GM23248 (cell line): ENCODE measurements at places on chromosomes 12 and 14. TPM values are rescaled to one million over a fixed set of nuclear protein-coding genes. Genes with fewer than 3 reads are reported as not detected.

- peaks cover 5% of the 10 kb centered on the region; the same call in 1 of the 2 replicates for H3K36me3 ChIP-seq
- peak overlapping the region; percentile 81 for H3K27ac ChIP-seq
- peak overlapping the region; percentile 87 for H3K4me3 ChIP-seq
- DNase-seq, result no peak
These were observed 663 bp upstream of the SNAPC1 start for GRCh38 chr14:61761557-61761956.

GRCh38 chr14:26835979-26836570 is 238.2 kb upstream of the NOVA1 start:
- no peak overlapping the region for H3K27ac ChIP-seq
- no peaks in the 10 kb centered on the region for H3K27me3 ChIP-seq
- no peak for DNase-seq
- no peak overlapping the region for H3K4me3 ChIP-seq
- H3K36me3 ChIP-seq, result no peaks in the 10 kb centered on the region

- H3K36me3 ChIP-seq, result no peaks in the 10 kb centered on the region
- no peak overlapping the region for H3K4me3 ChIP-seq
- H3K4me1 ChIP-seq, result no peaks in the 10 kb centered on the region
- H3K27ac ChIP-seq, result no peak overlapping the region
- DNase-seq, result no peak
- no peaks in the 10 kb centered on the region for H3K27me3 ChIP-seq
These were observed 76.9 kb downstream of the ESR2 start for GRCh38 chr14:64217308-64217707.

GRCh38 chr12:75613981-75614380 is 102.6 kb upstream of the KRR1 start:
- H3K4me1 ChIP-seq, result peaks cover 10% of the 10 kb centered on the region
- H3K4me3 ChIP-seq, result 0 out of 2 replicates have a peak overlapping the region, but pooled peaks have one; percentile 17
- no peaks in the 10 kb centered on the region for H3K36me3 ChIP-seq
- H3K27me3 ChIP-seq, result no peaks in the 10 kb centered on the region

DNA sequence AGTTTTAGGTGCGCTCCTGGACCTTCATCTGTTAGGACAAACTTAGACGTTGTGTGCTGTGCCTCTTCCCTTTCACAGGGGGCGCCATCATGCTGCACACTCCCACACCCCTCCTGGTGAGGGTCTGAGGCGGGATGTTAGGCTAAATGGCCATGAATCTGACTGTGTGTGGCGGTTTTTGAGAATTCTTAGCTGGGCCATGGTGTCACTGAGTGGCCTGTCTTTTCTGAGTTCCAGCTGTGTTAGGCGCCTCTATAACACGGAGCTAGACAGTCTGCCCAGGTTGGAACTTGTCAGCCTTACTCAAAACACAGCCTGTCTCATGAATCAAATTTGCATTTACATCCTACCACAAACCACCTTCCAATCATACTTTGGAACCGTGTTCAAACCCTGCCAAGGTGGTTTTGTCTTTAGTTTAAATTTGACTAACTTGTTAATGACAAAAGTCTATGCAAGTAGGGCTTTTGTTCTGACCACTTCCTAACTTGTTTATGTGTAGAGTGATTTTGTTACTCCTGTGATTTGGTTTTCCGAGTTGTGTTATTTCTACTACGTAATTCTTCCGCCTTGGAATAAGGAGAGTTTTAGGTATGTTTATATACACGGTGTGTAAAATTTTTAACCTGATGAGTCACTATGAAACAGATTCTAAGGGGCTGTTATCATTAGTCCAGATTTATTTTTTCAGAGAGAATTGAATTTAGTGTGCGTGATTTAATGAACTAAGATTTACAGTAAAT is 19.6 kb downstream of the ACVR1B start:
- H3K4me1 ChIP-seq, result peaks cover 54% of the 10 kb centered on the region
- no peaks in the 10 kb centered on the region for H3K36me3 ChIP-seq
- DNase-seq, result peak; percentile 42
- H3K27me3 ChIP-seq, result no peaks in the 10 kb centered on the region
- H3K27ac ChIP-seq, result peak overlapping the region; percentile 87

DNA sequence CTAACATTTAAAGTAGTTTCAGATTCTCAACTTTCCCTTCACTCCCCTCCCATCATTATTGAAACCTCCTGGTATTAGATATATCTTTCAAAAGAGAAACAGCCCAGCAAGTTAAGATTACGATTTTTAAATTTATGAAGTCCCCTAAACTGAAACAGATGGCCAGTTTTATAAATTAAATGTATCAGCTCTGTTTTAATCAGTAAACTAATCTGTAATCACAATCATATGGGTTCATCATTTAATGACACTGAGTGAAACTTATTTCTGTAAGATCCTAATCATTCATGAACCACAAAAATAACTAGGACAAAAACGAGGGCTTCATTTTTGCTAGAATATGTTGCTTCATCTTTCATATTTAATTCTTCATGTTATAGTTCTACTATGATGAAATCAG is 137.8 kb downstream of the EPS8 start:
- peaks cover 73% of the 10 kb centered on the region for H3K36me3 ChIP-seq
- no peak overlapping the region for H3K4me3 ChIP-seq
- no peak overlapping the region for H3K27ac ChIP-seq
- no peak for DNase-seq
- H3K4me1 ChIP-seq, result peaks cover 9% of the 10 kb centered on the region

DNA sequence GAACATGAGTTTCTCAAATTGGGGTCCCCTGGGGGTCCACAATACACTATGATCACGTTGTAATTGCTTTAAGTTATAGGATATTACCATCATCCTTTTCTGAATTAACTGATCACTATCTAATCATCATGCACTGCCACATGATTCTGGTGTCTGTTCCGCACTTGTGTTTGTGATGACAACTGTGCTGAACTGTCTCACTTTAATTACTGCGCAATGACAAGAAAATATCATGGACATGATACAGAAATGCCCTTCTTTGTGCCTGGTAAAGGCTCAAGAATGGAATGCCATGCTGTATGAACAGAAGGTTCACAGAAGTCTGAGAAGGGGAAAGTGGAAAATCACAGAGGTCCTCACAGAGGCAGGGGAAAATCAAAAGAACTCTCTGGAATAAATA is 65.8 kb upstream of the NOS1 start:
- H3K4me1 ChIP-seq, result no peaks in the 10 kb centered on the region
- no peak for DNase-seq
- H3K27me3 ChIP-seq, result no peaks in the 10 kb centered on the region
- H3K27ac ChIP-seq, result no peak overlapping the region
- no peaks in the 10 kb centered on the region for H3K36me3 ChIP-seq
- H3K4me3 ChIP-seq, result no peak overlapping the region

GRCh38 chr14:96394047-96394815 is 2.3 kb downstream of the AK7 start:
- no peak overlapping the region for H3K27ac ChIP-seq
- no peaks in the 10 kb centered on the region; the same call in 1 of the 2 replicates for H3K27me3 ChIP-seq
- H3K36me3 ChIP-seq, result no peaks in the 10 kb centered on the region
- no peak for DNase-seq
- H3K4me3 ChIP-seq, result no peak overlapping the region

Gene AQP6
- not detected in 2 replicates for polyA plus RNA-seq

Gene CMA1
- not detected in 2 replicates for polyA plus RNA-seq
